Effector CD4-positive, alpha-beta T cell (primary cell): ENCODE measurements at places on chromosomes 12 and 14.

DNA sequence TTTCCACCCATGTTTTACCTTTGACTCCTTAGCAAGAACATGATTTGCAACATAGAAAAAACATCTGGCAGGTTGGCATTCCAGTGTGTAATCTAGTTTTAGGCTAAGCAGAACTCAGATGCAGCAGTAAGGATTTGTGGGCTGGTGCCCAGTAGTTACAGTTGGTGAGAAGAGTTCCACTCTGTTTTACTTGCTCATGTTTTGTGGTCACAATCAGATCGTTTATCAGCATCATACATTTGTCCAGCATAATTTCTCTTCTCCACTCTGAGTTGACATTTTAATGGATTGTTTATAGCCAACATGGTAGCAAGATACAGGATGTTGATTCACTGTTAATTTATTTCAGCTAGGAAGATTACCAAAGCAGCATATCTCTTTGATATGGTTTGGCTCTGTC lies 120.0 kb downstream of the PDE6H start:
- no peak for DNase-seq

DNA sequence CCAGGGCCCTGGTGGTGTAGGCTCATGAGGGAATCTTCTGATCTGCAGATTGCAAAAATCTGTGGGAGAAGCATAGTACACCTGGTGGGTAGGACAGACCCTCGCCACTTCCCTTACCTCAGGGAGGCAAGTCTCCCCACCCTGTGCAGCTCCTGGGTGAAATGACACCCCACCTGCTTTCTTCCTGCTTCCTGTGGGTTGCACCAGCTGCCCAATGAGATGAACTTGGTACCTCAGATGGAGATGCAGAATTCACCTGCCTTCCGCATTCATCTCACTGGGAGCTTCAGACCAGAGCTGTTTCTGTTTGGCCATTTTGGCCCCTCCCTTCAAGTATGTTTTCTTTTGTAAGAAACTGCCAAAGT lies 4.7 kb downstream of the CLEC2D start:
- peak; percentile 26 for DNase-seq

- DNase-seq = no peak
Measured at GRCh38 chr12:23948291-23948690, 1.2 kb downstream of the SOX5 start.

GRCh38 chr14:37062191-37062803 lies 110.1 kb downstream of the SLC25A21 start:
- DNase-seq = no peak

DNA sequence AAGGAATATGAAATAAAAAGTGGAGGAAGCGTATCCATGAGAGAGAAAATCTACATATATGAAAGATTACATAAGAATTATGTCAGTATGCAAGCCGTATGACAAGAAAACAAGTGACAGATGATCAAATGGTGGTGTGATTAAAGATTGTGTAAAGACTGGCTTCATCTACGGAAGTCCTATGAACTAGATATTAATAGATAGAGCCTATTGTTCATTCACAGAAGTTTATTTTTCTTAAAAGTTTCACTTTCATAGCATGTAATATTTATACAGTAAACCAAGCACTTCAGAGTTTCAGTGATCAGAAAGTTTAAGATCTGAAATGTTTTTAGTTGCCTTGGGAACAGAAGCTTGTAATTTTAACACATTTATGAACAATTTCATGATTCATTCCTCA lies 84.5 kb downstream of the VRK1 start:
- DNase-seq = no peak

GRCh38 chr14:74015176-74015575 lies 3.9 kb downstream of the ENTPD5 start:
- DNase-seq = no peak

DNA sequence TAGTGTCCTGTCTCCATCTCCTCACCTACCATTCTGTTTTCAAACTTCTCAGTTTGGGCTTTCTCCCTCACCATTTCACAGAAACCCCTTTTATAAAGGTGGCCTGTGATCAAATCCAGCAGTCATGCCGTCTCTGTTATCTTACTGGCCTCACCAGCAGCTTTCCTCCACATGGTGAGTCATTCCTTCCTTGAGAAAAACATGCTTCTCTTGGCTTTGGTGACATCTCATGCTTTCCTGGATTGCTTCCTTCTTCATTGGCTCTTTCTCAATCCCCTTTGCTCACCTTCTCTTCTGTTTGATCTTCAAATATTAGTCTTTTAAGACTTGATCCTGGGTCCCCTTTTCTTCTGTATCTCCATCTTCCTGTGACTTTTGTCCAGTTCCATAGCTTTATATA lies 164.9 kb downstream of the ANO4 start:
- no peak for DNase-seq

GRCh38 chr14:99564926-99565259 lies 39.1 kb downstream of the CCDC85C start:
- no peak for DNase-seq

DNA sequence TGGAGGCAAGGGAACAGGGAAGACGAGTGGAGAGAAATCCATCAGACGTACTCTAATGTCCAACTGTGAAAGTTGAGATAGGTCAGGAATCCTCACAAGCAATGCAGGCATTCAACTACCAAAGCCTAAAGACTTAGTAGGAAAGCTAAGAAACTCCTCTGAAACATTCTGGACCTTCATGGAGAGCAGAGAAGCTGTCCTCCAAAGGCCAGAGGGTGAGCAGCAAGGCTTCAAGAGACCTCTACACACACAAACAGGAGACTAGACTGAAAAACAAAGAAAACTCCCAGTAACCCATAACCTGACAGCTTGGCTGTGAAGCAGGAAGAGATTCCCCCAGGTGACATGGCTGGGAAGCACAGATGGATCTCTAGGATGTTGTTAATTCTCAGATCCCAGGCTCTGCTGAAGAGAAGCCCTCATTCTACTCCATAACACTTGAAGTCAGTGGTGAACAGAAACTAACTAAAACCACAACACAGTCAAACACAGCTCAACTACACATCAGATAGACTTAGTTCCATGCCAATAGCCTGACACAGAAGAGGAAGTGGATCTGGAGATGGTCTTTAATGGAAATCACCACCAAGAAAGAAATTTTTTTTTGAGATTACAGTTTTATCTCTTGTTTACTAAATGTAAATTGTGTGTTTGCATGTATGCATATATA lies 23.2 kb upstream of the LYZ start:
- no peak for DNase-seq
